ENCODE measurements at places on chromosomes 2 and 18. TPM values are rescaled to one million over a fixed set of nuclear protein-coding genes. Genes with fewer than 3 reads are reported as not detected.

GRCh38 chr2:224360801-224361251 lies 41.1 kb downstream of the FAM124B start:
- DNase-seq = no peak

DNA sequence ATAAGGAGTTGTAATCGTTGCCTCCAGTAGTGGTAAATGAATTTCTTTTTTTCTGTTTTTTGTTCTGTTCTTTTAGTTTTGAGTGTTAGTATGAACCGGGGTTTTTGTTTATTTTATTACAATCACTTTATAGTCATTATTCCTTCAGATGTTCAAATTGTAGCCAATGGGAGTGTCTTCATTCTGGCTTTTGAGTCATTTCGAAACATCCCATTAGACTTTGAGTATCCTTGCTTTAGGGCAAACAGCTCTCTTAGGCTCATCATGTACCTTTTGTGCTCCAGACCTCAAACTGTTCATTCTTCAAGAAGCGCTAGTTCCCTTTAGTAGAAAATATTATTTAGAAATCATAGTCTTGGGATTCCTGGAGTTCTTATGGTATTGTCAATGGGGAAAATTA lies 54.2 kb upstream of the PAX3 start:
- no peak for DNase-seq

GRCh38 chr2:222912117-222912516 lies 51.3 kb downstream of the ACSL3 start:
- no peak for DNase-seq

DNA sequence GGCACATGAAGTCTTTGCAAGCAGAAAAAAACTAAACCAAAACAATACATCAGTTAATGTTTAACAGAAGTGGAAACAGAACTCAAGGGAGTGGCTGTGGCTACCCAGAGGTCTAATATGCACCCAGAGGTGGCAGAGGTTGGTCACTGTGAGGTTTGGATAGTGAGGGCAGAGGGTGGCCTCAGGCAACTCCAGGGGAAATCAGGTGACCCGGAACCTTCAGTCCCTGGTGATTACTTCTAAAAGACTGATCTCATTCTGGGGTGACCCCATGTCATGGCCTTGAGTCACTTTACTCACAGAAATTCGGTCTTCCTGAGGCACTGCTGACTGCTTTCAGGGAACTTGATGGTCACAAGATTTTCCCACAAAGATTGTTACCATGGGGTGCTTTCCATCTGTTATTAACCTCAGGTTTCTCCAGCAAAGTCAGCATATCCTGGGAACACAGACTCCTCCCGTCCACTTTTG lies 99.4 kb downstream of the TMEM17 start:
- no peak for DNase-seq

- DNase-seq = no peak
Observed at GRCh38 chr2:73110168-73111072, 2.3 kb downstream of the RAB11FIP5 start.

The CAPG gene
- total RNA-seq = 282 TPM

The ATOH8 gene
- 0.11 TPM for total RNA-seq

GRCh38 chr18:38257661-38258060 lies 692.1 kb upstream of the CELF4 start:
- DNase-seq = no peak

DNA sequence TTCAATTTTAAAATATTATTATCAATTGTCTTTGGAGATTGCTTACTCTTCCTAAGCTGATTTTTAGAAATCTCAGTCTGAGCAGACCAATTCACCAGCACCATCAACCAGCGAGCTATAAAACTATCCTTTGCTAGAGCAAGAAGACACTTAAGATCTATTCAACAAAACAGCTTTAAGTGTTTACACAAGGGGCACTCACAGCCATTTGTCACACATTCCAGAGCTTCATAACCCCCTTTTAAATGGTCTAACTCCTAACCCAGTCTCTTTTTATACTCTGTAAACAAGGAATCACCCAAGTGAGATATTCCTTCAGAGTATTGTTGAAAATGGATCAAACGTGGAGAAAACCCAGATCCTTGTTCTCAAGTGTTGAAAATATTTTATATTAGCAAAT lies 1294.1 kb upstream of the CHAC2 start:
- DNase-seq = no peak

DNA sequence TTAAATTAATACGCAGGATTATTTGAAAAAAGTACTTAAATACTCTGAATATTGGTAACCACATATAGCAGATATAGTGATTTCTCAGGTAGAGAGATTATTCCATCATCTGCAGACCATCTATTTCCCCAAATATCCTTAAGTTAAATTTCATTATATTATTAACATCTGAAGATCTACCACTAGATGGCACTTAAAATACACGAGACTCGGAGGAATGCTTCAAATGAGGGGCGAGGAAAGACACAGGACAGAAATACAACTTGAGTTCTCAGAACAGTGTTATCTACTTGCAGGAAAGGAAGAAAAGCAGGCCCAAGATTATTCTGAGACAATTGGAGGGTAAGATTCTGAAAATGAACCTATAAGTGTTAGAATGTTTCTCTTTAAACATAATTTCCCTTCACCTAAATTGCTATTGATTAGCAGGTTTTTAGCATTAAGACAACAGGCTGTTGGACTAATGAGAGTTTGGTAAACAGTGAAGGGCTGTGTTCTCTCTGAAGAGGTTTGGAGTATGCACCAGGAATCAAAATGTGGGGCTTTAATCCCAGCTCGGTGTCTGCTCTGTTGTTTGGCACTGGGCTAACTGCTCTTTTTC lies 76.9 kb upstream of the GCFC2 start:
- DNase-seq = no peak

The EML6 gene
- 0.78 TPM for total RNA-seq

- DNase-seq = peak; percentile 45
Observed at GRCh38 chr18:72544092-72544886, at the start of gene CBLN2. CBLN2 (minus strand) TSS chr18:72544342; CDS start chr18:72542160, 2,182 bp downstream.

The CNTNAP5 gene
- not detected for total RNA-seq

GRCh38 chr2:19863303-19864041 lies 38.3 kb downstream of the TTC32 start:
- peak; percentile 74 for DNase-seq

DNA sequence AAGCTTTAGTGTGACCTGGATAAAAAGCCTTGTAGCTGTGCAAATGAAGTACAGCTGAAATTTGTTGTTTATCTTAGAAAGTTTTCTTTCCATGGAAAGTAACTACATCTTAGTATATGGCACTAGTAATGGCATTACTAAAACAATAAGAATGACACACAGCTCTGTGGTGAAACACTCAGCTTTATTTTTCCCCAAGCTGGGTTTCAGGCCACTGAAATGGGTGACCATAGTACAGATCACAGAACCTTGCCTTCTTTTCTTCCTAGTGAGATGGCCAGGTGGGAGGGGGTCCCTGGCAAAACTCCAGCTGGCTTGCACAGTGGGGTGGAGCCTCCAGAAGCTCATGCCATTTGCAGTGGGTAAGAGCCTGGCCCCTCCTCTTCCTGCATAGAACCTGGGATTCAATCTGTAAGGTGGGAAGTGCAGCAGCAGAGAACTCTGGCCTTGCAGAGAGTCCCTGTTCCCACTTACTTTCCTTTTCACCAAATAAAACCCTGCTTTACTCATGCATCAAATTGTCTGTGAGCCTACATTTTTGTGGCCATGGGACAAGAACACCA lies 17.6 kb upstream of the GRP start:
- no peak for DNase-seq

The SERPINB11 gene
- not detected for total RNA-seq

The TEX44 gene
- total RNA-seq = not detected

DNA sequence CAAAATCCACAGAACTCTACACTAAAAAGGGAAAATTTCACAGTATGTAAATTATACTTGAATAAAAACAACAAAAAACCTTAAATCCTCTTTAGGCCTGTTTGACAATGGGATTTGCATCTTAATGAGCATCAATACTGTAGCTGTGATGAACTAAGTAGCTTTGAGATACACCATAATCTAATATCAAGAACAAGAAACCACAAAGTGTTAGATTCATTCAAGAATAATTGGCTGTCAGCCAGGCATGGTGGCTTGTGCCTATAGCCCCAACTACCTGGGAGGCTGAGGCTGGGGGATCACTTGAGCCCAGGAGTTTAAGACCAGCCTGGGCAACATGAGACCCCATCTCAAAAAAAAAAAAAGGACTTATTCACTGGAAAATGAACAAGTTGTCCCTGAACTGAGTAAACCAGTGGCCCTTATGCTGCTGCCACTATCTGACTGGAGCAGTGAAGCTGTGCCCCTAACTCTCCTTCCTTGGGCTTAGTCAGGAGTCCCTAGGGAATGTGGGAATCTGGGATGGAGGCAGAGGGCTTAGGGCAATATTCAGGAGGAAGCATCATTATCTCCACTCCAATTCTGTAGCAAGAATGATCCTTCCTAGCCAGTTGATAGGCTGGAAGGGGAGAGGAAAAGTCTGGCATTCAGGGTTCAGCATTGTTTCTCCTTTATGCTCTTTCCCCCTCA lies 88.5 kb downstream of the PRKCE start:
- no peak for DNase-seq

GRCh38 chr2:32931945-32932709 lies 14.6 kb upstream of the LTBP1 start:
- DNase-seq = no peak

The HAAO gene
- total RNA-seq = 0.37 TPM

The BBS5 gene
- 1.9 TPM for total RNA-seq

The PUM2 gene
- total RNA-seq = 129 TPM

GRCh38 chr2:28650266-28650584 lies 101.4 kb upstream of the PPP1CB start:
- no peak for DNase-seq

DNA sequence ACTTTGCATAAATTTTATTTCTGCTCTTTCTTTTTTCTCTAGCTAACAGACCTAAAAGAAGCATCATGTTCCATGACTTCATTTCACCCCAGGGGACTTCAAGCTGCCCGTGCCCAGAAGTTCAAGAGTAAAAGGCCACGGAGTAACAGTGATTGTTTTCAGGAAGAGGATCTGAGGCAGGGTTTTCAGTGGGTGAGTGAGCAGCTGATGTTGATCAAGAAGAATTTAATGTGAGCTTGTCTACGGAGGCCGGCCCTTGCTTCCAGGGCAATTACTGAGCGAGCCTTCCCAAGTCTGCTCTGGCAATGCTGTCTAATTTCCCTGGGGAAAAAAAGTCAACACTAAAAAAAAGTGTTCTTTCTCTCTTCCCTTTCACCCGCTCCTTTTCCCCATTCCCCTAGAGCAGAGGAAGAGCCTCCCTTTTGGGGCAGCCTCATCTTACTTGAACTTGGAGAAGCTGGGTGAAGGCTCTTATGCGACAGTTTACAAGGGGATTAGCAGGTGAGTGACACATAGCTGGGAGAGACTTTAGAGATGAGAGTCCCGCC lies 1.2 kb downstream of the CDK15 start:
- no peak for DNase-seq

The TUBB8B gene
- total RNA-seq = not detected

The PDE1A gene
- not detected for total RNA-seq

DNA sequence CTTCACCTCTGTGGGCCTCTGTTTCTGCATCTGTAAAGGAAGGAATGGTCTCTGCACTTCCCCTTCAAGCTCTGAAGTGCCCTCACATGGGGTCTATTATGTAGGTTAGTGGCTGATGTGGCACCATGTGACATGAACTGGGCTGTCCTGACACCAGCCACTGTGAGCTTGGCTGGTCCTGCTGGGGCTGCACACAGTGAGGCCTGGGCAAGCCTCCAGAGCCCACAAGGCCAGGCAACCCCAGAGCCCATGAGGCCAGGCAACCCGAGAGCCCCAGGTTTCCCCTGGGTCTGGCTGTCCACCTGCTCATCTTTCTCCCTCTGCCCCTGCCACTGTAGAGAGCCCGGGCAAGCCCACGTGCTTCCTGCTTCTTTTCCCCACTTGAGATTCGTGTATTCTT lies 150.1 kb upstream of the SMAD2 start:
- DNase-seq = no peak

The STK17B gene
- 453 TPM for total RNA-seq

DNA sequence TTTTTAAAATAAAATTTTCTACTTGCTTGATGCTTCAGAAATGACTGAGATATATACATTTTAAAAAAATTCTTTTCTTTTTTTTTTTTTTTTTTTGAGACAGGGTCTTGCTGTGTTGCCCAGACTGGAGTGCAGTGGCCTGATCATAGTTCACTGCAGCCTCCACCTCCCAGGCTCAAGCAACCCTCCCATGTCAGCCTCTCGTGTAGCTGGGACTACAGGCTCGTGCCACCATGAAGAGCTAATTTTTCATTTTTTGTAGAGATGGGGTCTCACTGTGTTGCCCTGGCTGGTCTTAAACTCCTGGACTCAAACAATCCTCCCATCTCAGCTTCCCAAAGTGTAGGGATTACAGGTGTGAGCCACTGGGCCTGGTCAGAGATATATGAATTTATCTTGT lies 12.9 kb downstream of the CYS1 start:
- no peak for DNase-seq

All from activated CD8-positive, alpha-beta T cell treated with anti-CD3 and anti-CD28 coated beads, Interleukin-2, amount 10 ng/mL, durations not matched to agents 7 days and 5 days (primary cell).